Activated CD4-positive, CD25-positive, alpha-beta regulatory T cell (primary cell): ENCODE measurements at places on chromosomes 16 and 17.

DNA sequence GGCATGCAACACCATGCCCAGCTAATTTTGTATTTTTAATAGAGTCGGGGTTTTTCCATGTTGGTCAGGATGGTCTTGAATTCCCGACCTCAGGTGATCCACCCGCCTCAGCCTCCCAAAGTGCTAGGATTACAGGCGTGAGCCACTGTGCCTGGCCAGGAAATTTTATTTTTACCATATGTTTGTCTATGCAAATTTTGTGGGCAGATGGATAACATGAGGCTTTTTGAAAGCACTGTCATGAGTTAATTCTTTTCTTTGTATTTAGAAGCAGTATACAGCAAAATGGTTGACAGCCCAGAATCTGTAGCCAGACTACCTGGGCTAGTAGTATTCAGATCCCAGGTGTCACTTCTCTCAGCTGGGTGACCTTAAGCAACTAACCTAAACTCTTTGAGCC lies 8.5 kb upstream of the KPNB1 start:
- no peak for DNase-seq

DNA sequence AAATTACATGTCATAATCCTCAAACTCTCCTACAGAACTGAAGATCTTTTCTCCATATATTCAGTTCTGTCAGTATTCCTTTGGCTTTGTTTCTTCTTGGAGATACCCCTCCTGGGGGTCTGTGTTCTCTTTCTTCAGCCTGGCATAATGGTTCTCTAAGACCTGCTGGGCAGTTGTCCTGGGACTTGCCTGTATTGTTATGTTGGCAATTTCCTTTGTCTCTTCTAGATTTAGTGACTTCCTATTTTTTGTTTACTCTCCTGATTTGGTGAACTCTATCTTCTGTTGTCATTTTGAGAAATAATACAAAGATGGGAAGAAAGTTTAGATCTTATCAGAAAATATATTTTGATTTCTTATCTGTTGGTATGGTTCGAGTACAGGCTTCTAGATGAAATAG lies 127.8 kb downstream of the GOSR1 start:
- DNase-seq = no peak

DNA sequence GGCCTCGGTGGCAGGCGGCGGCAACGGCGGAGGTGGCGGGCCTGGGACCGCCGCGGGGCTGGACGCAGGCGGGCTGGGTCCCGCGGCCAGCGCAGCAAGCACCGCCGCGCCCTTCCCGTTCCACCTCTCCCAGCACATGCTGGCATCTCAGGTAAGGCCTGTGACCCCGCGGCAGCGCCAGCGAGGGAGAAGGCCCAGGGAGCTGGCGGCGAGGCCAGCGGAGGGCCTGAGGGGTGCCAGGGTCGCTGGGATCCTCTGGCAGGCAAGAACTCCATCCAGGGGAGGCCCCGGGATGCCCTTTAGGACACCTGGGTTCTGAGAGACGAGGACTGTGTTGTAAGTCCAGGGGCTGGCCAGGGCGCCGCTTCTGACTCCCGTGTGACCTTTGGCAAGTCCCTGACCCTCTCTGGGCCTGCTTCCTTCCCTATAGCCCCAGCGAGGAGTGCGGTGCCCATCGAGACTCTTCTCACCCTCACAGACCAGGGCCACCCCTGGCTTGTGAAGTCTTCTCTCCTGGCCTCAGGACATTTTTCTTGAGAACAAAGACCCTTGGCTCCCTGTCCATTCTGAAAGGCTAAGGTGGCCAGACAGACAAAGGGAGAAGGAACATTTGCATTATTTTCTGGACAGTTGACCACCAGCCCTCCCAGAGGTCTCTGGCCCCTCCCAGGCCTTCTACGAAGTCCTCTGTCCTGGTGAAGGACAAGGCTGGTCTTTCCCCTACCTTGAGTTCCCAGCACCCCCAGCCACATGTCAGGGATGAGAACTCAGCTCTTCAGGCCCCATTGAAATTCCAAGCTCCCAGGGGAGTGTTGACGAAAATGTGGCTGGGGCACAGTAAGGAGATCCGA lies 6.3 kb downstream of the TBX2 start:
- no peak for DNase-seq

GRCh38 chr17:19268611-19269010 lies 31.4 kb downstream of the EPN2 start:
- DNase-seq = no peak

GRCh38 chr17:81233811-81234505 lies 4.9 kb downstream of the TEPSIN start:
- no peak for DNase-seq

DNA sequence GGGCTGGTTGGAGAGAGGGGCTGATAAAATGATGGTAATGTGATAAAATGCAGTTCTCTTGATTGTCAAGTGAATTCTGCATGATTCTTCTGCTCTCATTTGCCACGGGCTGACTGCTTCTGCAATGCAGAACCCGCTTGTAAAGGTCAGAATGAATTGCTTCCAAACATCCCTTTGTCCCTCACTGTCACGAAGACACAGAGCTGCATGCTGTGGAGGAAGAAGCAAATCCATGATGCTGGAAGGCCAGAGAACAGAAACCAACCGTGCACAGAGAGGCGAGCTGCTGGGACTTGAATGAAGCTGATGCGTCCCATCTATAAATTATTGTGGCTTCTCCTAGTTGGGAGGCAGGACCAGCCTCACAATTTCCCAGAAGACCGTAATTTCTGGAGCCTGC lies 171.6 kb downstream of the PRKCB start:
- DNase-seq = no peak

- no peak for DNase-seq
Observed at GRCh38 chr16:1830213-1830612, 3.2 kb downstream of the FAHD1 start.

GRCh38 chr17:83089328-83090132 lies 10.1 kb downstream of the METRNL start:
- no peak for DNase-seq

DNA sequence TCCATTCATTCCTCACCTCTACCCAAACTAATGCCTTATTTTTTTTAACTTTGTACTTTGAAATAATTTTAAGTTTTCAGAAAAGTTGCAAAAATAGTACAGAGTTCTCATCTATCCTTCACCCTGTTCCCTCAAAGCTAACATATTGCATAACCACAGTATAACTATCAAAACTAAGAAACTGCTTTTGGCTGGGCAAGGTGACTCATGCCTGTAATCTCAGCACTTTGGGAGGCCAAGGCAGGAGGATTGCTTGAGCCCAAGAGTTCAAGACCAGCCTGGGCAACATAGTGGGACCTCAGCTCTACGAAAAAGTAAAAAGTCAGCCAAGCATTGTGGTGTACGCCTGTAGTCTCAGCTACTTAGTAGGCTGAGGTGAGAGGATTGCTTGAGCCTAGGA lies 147.7 kb downstream of the SKAP1 start:
- DNase-seq = no peak

DNA sequence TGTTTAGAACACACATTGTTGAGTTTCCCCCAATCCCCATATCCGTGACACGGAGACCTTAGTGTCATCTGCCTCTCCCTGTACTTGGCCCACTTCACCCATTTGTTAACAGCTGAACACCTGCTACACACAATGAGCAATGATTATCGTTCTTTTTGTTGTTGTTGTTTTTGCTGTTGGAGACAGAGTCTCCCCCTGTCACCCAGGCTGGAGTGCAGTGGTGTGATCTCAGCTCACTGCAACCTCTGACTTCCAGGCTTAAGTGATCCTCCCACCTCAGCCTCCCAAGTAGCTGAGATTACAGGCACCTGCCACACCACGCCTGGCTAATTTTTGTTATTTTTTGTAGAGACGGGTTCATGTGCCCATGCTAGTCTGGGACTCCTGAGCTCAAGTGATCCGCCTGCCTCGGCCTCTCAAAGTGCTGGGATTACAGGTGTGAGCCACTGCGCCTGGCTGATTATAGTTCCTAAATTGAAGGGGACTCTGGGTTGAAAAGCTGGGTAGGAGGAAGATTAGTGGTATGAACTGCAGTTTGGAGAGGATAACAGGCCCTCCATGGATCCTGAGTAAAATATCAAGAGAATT lies 21.6 kb downstream of the NDE1 start:
- no peak for DNase-seq

DNA sequence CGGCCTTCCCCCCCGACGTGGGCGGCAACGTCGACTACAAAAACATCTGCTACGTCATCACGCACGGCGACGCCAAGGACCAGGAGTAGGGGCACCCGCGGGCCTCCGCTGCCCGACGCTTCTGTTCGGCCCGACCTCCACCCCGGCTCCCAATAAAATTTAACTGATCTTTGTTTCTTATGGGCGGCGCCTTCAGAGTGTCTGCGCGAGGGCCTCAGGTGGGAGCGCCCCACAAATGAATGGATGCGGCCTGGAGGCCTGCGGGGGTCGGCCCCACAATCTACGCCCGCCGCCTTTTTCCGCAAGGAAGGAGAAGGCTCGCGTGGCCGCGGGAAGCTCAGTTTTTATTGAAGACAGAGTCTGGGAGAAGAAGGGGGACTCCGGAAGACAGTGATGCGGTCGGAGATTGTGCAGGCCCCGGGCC lies 3.2 kb downstream of the MYL11 start:
- peak; percentile 76 for DNase-seq

DNA sequence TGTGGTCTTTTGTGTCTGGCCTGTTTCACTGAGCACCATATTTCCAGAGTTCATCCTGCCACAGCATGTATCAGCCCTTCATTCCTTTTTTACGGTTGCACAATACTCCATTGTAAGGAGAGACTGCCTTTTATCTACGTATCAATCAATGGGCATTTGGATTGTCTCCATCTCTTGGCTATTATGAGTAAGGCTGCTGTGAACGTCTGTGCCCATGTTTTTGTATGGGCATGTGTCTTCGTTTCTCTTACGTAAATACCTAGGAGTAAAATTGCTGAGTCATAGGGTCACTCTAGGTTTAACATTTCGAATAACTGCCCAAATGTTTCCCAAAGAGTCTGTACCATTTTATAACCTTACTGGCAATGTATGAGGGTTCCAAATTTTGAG lies 202.8 kb upstream of the FOXF1 start:
- DNase-seq = no peak

DNA sequence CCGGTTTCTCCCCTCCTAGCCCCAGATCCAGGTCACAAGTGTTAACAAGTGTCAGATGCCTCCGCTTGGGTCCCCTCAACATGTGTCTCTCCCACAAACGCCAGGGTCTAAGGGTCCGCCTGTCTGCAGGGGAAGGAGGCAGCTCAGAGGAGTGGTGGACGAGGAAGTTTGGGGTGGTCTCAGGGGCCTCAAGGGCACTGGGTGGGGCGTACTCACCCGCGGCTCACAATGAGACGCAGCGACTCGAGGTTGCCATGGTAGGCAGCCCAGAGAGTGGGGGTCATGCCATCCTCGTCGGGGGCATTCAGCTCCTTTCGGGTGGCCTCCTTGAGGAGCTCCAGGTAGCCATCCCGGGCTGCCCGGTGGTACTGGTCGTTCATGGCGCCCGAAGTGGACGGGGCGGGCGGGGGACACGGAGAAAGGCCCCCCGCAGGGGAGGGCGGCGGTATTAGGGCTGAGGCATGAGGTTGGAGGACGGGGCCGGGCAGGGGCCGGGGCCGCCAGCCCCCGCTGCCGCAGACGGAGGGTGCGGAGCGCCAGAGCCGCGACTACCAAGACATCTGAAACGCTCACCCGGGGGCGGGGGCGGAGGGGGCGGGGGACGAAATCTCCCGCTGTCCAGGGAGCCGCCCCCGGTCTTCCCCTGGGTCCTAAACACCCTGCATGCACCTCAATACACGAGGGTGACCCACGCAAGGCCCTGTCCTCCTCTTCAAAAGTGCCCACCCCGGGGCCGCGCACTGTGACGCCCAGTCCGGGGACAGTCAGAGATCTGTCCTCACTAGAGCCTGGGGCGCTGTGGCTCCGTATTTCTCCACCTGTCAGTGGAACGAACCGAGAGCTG lies at the start of gene USH1G:
Gene USH1G (minus strand): TSS at position 562 of the 844 bp plus-strand sequence. CDS start 182 bp downstream, at position 380.
- DNase-seq = no peak

DNA sequence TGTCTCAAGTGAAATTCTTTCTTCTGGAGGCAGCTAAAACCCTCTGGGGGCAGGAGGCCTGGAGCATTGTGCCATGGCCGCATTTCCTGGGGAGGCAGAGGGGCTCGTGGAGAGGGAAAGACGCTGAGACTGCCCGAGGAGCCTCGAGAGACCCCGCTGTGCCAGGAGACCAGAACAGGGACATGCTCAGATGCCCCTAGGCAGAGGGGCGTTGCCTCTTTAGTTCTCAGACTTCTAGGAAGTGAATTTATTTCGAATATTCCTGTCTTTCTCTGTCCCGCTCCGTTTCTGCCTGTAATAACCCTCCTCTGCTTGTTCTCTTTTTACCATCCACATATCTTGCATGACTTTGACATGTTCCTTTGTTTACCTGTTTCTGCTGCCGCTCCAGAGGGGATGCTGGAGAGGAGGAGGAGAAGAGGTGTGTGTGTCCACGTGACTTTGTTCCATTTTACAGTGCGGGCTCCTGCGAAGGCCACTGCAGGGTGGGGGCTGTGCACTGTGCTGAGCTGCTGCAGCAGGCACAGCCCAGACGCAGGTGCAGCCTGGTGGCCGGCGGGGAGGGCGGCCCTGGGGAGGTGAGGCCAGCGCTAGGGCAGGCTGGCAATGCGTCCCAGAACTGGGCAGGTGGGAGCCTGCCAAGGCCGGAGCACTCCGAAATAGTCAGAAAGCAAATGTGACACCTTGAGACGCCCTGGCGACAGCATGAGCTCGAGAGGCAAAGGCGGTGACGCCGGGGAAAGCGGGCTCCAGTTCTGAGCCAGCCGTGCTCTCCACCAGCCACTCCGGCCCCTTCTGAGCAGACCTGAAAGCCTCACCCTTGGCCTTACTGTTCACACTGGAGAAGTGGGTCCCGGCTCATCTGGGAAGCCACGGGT lies 29.9 kb downstream of the CIBAR2 start:
- DNase-seq = no peak

- DNase-seq = peak; percentile 23
Observed at GRCh38 chr17:78748730-78749317, 33.2 kb downstream of the CYTH1 start.

- DNase-seq = no peak
Observed at GRCh38 chr16:55678161-55678821, 22.5 kb downstream of the SLC6A2 start.

DNA sequence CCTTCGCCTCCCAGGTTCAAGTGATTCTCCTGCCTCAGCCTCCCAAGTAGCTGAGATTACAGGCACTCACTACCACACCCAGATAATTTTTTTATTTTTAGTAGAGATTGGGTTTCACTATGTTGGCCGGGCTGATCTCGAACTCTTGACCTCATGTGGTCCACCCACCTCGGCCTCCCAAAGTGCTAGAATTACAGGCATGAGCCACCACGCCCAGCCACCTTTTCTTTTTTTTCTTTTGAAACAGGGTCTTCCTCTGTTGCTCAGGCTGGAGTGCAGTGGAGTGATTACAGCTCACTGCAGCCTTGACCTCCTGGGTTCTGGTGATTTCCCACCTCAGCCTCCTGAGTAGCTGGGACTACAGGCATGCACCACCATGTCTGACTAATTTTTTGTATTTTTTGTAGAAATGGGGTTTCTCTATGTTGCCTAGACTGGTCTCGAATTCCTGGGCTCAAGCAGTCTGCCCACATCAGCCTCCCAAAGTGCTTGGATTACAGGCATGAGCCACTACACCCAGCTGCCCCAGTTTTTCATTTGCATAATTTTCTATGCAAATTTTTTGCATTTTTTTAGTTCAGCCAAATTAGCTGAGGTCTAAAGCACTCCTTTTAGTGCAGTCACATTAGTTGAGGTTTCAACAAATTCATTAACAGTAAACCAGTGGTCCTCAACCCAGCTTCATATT lies 11.3 kb downstream of the WWP2 start:
- no peak for DNase-seq
